RCC 7860 (cell line): ENCODE measurements at places on chromosomes 4 and X.

GRCh38 chrX:31132821-31133241, 61.0 kb upstream of the FTHL17 start:
- no peak for DNase-seq

DNA sequence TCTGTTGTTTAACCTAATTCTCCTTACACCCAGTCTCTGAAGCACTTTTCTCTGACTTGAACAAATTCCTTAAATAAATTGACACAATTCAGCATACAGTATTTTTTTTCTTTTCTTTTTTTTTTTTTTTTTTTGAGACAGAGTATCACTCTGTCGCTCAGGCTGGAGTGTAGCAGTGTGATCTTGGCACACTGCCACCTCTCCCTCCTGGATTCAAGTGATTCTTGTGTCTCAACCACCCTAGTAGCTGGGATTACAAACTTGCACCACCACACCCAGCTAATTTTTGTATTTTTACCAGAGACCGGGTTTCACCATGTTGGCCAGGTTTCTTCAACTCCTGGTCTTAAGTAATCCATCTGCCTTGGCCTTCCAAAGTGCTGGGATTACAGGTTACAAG, 1498.1 kb upstream of the PCDH10 start:
- no peak for DNase-seq

GRCh38 chr4:93127489-93127888, 701.1 kb upstream of the ATOH1 start:
- DNase-seq: no peak

- no peak for DNase-seq
These were observed 389.1 kb downstream of the NKX6-1 start for GRCh38 chr4:84110040-84110439.

GRCh38 chr4:105088110-105088879, 58.4 kb upstream of the TET2 start:
- peak; percentile 30 for DNase-seq

GRCh38 chr4:186948361-186949242, 224.9 kb upstream of the FAT1 start:
- no peak for DNase-seq

DNA sequence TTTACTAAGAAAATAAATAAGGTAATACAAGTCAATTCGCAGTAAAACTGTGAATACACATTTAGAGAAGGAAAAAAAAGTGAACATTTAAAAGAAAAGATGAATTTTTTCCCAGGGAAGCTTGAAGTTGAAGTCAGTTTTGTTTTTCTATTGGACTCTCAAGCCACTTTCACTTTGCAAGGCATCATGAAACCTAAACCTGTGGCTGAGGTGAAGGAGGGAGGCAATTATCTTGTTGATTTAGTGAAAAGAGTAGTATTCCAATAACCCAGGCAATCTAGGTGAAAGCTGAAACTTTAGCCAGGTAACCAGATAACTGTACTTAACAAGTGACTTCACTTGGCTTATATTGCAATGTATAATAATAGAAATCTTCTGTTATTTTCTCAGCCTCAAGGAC, 138.6 kb downstream of the HDX start:
- DNase-seq: no peak

- no peak for DNase-seq
These were observed 356.0 kb upstream of the RASGEF1B start for GRCh38 chr4:81827577-81828202.

DNA sequence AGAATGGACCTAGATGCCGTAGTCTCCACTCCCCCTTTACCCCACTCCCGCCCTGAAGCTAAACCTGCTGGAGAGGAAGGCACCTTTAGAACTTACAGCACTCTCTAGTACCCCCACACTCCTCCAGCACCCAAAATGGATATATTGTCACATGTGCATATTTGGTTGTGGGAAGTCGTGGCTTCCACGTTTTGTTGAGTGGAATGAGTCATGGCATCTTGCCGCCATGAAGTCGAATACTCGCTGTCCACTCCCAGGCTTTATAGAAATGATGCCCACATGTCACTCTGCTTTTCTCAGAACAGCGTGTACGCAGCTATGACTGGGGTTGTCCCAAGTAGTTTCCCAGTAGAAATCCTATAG, 545 bp downstream of the ABCE1 start:
- peak; percentile 13 for DNase-seq

GRCh38 chr4:108159845-108160244, 8.9 kb downstream of the LEF1 start:
- no peak for DNase-seq

DNA sequence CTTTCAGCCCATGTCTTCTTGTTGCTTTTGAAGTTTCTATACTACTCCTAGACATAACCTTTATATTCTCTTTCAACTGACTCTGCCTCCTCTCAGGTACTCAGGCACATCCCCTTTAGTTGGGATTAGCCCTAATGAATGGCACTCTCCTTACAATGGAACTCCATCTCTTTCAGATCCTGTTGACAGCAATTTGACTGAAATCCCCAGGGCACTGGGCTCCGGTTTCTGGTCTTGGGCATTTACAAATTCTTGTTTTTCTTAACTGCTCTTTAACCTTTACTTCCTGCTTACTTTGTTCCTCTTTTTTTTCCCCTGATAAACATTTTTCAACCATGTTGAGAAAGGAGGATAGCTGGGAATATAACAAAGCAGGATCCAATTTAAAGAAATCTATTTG, 68.9 kb downstream of the ENOX2 start:
- no peak for DNase-seq

DNA sequence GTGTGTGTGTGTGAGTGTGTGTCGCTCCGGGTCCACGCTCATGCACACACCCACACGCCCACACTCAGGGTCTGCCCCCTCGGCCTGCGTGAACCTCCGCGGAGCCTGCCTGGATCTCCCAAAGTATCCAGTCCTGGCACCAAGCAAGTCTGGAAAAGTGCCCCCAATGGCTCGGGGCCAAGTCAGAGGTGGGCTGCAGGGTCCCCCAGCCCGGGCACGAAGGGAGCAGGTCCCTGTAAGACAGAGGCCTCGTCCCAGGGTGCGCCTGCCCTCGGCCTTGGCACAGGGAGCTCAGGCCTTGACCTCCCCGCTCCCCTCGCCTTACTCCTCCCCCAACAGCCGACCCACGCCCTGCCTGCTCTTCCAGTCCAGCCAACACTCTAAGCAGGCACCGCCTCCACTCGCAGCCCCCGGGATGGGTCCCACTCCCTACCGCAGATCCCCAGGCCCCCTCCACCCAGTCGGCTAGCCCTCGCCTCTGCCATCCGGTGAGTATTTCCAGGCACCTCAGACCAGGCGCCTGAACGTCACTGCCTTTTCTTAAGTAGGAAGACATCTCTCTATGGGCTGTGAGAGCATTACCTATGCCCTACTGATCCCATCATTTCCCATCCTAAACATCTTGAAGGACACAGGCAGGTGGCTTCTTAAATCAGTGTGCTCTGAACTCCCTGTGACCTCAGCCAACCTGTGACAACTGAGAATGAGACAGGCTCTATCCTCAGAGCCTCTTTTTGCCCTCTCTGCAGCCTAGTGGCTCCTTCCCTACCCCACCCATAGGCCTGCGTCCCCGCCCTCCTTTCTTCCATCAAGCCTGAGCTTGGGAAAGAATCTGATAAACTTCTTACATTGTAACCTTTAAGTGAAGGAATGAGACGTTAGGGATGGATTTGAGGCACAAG, 704 bp downstream of the FAM114A1 start:
- DNase-seq: peak; percentile 30

GRCh38 chr4:1504595-1505500, 98.6 kb upstream of the NKX1-1 start:
- DNase-seq: no peak

- DNase-seq: peak; percentile 16
These were observed 94.9 kb upstream of the MYOZ2 start for GRCh38 chr4:119040694-119041185.

DNA sequence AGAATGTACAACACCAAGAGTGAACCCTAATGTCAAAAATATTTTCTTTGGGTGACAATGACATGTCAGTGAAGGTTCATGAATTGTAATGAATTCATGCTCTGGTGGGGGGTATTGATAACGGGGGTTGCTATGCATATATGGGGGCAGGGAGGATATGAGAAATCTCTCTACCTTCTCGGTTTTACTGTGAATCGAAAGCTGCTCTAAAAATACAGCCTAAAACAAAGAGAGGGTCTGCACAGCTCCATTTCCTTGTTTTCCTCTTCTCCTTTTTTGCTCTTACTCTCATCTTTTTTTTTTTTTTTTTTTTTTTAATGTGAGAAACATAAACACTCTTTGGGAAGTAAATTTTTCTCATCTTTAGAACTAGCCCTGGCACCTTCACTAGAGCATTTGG, 85.8 kb downstream of the DCTD start:
- DNase-seq: no peak

GRCh38 chrX:17413228-17413627, 38.2 kb downstream of the NHS start:
- peak; percentile 42 for DNase-seq

GRCh38 chr4:74012130-74012529, 13.7 kb upstream of the CXCL5 start:
- DNase-seq: no peak

GRCh38 chrX:51047950-51048349, 137.4 kb downstream of the BMP15 start:
- no peak for DNase-seq

DNA sequence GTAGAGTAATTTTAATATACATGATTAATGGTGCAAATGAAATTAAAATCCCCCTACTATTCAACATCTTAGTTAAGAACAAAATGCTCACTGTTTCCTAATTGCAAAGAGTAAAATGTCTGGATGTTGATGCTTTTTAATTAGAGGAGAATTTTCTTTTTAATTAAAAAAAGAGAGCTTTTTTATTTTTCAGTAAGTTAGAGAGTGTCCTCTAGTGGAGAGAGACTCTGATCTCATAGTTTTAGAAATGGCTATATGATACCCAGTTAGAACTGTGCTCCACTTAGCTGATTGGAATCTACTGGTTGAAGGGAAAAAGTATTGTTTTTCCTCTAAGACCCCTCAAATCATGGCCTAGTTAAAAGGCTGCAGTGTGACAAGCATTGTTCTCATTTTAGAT, 312.0 kb upstream of the MAGEB2 start:
- no peak for DNase-seq

DNA sequence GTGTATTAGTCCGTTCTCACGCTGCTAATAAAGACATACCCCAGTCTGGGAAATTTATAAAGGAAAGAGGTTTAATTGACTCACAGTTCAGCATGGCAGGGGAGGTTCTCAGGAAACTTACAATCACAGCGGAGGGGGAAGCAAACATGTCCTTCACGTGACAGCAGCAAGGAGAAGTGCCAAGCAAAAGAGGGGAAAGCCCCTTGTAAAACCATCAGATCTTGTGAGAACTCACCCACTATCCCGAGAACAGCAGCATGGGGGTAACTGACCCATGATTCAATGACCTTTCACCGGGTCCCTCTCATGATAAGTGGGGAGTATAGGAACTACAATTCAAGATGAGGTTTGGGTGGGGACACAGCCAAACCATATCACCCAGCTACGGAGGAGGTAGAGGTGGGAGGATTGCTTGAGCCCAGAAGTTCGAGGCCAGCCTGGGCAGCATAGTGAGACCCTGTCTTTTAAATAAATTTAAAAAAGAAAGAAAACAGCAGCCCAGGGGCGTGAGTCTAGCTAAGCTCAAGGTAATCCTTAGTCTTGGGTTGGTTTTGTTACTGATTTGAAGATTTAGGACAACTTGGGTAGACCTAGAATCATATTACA, 46.4 kb upstream of the TMEM131L start:
- DNase-seq: no peak

GRCh38 chr4:174749091-174749490, 80.0 kb downstream of the GLRA3 start:
- DNase-seq: no peak

- no peak for DNase-seq
These were observed 421.9 kb downstream of the ANKRD50 start for GRCh38 chr4:124290678-124291077.

- DNase-seq: no peak
These were observed 315.4 kb downstream of the ANTXR2 start for GRCh38 chr4:79757600-79757999.

DNA sequence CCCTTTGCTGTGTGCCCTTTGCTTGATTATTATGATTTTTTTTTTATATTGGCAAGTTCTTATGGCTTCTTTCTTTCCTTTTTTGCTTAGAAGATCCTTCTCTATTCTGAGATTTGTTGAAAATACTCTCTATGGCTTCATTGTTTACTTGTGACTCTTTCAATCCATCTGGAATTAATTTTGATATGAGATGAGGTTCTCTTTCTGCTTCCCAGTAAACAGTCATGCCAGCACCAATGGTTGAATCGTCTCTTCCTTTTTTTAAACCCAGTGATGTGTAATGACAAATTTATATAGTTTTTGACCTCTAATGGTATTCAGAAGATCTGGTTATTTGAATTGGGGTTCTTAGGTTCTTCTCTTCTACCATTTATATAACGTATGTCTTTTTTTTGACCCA, 121.8 kb downstream of the ARHGAP10 start:
- no peak for DNase-seq

DNA sequence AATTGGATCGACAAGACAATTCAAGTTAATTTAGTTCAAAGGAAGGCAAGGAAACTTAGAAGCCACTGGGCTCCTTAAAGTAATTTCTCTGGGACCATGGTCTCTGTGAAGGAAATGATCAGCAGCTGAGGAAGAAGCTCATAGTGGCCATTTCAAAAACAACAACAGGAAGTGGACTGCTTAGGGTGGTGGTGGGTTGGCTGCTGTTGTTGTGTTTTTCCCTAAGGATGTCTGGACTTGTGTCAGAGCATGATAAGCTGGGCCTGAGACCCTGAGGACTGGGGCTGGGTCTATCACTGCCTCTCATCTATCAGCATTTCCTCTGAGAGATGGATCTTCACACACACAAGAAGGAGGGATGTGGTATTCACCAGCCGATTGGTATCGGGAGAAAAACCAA, 18.3 kb downstream of the KDR start:
- no peak for DNase-seq

DNA sequence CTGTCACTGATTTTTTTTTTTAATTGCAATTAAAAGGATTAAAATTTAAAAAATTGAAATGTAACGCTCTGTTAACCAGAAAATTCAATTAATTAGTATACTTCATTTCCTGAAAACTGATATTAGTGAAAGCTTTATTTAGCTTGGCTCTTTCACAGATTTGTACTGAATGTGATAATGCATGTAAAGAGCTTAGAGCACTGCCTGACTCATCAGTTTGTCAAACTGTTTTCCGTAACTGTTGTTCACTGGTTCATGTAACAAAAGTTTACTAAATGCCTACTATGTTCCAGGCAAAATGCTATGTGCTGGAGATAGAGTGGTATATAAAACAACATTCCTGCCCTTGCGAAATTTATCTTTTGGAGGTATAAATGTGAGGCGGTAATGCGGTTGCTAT, 471.7 kb downstream of the SH2D1A start:
- DNase-seq: no peak

GRCh38 chr4:76568262-76568661, 133.2 kb downstream of the SHROOM3 start:
- no peak for DNase-seq

DNA sequence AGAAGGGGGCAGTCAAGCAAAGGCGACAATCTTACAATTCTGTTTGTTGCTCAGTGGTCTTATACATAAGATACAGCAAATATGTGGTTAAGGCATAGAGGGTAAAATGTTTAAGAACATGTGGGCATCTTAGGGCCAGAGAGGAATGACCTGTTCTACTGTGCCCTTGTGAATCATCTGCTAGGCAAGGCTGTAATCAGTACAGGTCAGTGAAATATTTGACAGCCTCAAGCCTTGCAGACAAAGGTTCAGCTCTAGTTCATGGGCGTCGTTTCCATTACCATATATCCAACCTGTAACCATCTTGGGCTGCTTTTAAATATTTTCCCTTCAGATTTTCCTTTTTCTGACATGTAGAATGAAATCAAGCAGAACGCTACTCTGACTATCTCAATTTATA, 37.3 kb downstream of the AGA start:
- no peak for DNase-seq
